ENCODE measurements at places on chromosomes 5 and 9. TPM values are rescaled to one million over a fixed set of nuclear protein-coding genes. Genes with fewer than 3 reads are reported as not detected.
A peak's percentile ranks its signal among the peaks of the same experiment; 100 is the strongest.

- no peak overlapping the region for H3K27ac ChIP-seq
- H3K27me3 ChIP-seq, result no peaks in the 10 kb centered on the region
- DNase-seq, result no peak
- no peak overlapping the region for H3K4me3 ChIP-seq
Measured at GRCh38 chr9:5443850-5444249, 6.1 kb upstream of the PLGRKT start.

GRCh38 chr5:170302653-170303501 lies 5.3 kb upstream of the LCP2 start:
- H3K4me3 ChIP-seq, result peak overlapping the region; percentile 54
- peak overlapping the region; percentile 79 for H3K27ac ChIP-seq
- no peaks in the 10 kb centered on the region for H3K36me3 ChIP-seq
- peak; percentile 88 for DNase-seq

DNA sequence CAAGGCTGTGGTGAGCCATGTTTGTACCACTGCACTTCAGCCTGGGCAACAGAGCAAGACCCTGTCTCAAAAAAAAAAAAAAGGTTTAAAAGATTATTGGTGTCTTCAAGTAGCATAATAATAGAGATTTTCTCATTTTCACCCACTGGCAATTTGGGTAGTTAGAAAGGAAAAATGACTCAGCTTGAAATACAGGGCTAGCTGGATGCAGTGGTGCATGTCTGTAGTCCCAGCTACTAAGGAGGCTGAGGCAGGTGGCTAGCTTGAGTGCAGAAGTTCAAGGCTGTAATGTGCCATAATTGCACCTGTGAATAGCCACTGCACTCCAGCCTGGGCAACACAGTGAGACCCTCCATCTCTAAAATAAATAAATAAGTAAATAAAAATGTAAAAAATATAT lies 111.1 kb downstream of the ARRDC3 start:
- no peaks in the 10 kb centered on the region for H3K36me3 ChIP-seq
- no peaks in the 10 kb centered on the region for H3K27me3 ChIP-seq
- no peaks in the 10 kb centered on the region for H3K4me1 ChIP-seq
- H3K4me3 ChIP-seq, result no peak overlapping the region
- H3K27ac ChIP-seq, result no peak overlapping the region
- DNase-seq, result no peak

DNA sequence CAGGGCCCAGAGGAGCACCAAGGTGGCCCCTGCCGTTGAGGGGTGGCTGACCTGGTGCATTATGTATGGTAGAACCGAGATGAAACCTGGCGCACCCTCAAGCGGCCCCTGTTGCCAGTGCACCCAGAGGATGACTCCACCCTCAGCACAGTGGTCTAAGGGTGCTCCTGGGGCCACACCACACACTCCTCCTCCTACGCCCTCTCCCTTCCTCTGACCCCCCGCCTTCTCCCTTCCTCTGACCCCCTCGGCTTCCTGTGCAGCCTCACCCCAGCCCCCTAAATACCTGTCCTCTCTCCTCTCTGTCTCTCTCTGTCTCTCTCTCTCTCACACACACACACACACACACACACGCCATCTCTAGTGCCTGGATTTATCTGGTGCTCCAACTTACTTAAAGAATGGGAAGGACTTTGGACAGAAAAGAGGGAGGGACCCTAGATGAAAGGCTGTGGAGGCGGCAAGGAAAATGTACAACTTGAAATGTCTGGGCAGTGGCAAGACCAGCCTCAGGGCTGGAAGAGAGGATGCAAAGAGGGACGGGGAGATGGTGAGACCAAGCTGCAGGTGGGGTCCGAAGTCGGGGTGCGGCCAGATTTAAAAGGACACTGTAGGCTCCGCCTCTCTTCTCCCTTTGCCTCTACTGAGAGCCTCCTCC lies 18.2 kb upstream of the SLC30A5 start:
- no peak overlapping the region for H3K4me3 ChIP-seq
- no peaks in the 10 kb centered on the region for H3K4me1 ChIP-seq
- no peaks in the 10 kb centered on the region for H3K36me3 ChIP-seq
- H3K27me3 ChIP-seq, result no peaks in the 10 kb centered on the region
- no peak for DNase-seq
- H3K27ac ChIP-seq, result no peak overlapping the region

GRCh38 chr9:27539479-27540441 lies 10.1 kb upstream of the MOB3B start:
- H3K36me3 ChIP-seq, result no peaks in the 10 kb centered on the region
- H3K27ac ChIP-seq, result no peak overlapping the region
- H3K4me1 ChIP-seq, result no peaks in the 10 kb centered on the region
- no peak overlapping the region for H3K4me3 ChIP-seq

Gene KCNMB1
- polyA plus RNA-seq, result not detected

DNA sequence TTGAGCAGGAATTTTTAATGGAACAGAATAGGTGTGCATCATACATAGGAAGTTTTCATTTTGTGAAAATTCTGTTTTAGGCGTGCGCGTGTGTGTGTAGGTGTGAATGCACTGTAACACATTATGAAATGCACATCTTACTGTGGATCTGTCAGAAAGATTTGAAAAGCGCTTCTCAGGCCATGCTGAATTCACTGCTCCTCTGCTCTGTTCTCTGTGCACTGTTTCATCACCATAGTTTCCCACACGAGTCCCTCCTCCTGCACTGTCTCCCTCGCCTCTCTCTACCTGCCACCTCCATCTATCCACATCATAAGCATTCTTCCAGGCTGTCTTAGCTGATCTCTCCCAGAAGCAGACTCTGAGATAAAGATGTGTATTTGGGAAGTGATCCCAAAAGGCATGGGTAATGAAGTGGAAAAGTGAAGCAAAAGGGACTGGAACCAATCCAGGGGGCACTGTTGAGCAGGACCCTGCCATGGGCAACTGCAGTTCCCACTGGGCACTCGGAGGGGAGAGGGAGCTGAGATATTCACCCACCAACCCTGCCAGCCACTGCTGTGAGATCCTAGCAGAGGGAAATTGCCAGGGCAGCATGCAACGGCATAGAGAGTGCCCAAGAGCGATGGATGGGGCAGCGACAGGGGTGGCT lies 65.9 kb downstream of the GABBR2 start:
- no peak overlapping the region for H3K4me3 ChIP-seq
- no peaks in the 10 kb centered on the region for H3K36me3 ChIP-seq
- H3K4me1 ChIP-seq, result no peaks in the 10 kb centered on the region
- no peaks in the 10 kb centered on the region for H3K27me3 ChIP-seq
- H3K27ac ChIP-seq, result no peak overlapping the region
- no peak for DNase-seq

GRCh38 chr5:82165740-82166530 lies 112.2 kb downstream of the RPS23 start:
- no peak overlapping the region for H3K4me3 ChIP-seq
- DNase-seq, result no peak
- no peaks in the 10 kb centered on the region for H3K4me1 ChIP-seq
- H3K36me3 ChIP-seq, result no peaks in the 10 kb centered on the region
- H3K27ac ChIP-seq, result no peak overlapping the region
- H3K27me3 ChIP-seq, result no peaks in the 10 kb centered on the region

Gene TAF11L5
- polyA plus RNA-seq, result not detected

Gene LCN9
- polyA plus RNA-seq, result not detected

DNA sequence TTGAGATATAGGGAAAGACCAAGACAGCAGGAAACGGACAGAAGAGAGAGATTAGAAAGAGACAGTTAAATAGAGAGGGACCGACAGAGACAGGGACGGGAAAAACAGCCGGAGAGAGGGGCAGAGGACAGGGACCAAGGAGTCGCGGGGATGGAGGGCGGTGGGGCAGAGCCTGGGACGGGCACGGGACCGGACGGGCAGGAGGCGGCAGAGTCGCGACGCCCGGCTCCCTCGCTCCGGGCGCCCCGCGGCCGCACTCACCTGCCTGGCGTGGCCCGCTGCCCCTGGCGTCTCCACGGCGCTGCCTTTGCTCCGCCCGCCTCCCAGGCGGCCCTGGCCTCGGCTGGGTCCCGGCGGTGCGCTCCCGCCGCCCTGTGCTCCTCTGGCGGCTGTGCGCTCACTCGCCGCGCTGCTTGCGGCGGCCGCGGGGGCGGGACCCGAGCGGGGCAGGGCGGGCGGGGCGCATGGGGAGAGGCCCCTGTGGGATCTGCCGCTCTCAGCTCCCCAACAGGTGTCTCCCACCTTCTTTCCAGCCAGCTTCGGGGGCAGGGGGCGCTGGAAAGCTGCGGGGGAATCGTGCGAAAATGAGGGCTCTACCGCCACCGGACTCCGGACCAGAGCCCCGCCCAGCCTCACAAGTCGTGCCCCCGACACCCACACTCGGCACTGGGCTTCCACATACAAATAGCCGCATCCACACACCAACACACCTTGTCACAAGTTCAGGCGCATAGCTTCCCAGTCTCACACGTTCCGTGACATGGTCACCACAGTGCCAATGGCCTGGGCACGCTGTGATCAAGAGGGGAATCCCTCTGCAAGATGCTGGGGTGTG lies at the start of gene ARID3C:
Gene ARID3C, minus strand, starts transcription at position 411 of the 835 bp plus-strand sequence. CDS start 1,052 bp downstream, outside the sequence.
- no peaks in the 10 kb centered on the region for H3K36me3 ChIP-seq
- DNase-seq, result peak; percentile 61
- peak within 1 kb of the TSS; percentile 55 for H3K4me3 ChIP-seq

GRCh38 chr5:113040672-113041260 lies 64.2 kb downstream of the DCP2 start:
- DNase-seq, result no peak
- H3K4me3 ChIP-seq, result no peak overlapping the region
- no peaks in the 10 kb centered on the region for H3K36me3 ChIP-seq
- no peaks in the 10 kb centered on the region for H3K4me1 ChIP-seq

GRCh38 chr9:69324549-69325401 lies at the start of gene ENTREP1:
TSS of gene ENTREP1 (plus strand) at chr9:69325215. CDS start at chr9:69325310, 95 bp downstream.
- H3K4me3 ChIP-seq, result no peak within 1 kb of the TSS
- DNase-seq, result no peak

- no peaks in the 10 kb centered on the region for H3K36me3 ChIP-seq
- no peak overlapping the region for H3K4me3 ChIP-seq
- H3K27ac ChIP-seq, result no peak overlapping the region
- no peak for DNase-seq
- no peaks in the 10 kb centered on the region for H3K4me1 ChIP-seq
- H3K27me3 ChIP-seq, result no peaks in the 10 kb centered on the region
Measured at GRCh38 chr5:135140446-135141204, 106.6 kb upstream of the PITX1 start.

Gene ZNF608
- not detected for polyA plus RNA-seq

GRCh38 chr5:17813214-17813613 lies 179.0 kb downstream of the TAF11L14 start:
- DNase-seq, result no peak
- H3K27ac ChIP-seq, result no peak overlapping the region
- H3K4me3 ChIP-seq, result no peak overlapping the region
- H3K27me3 ChIP-seq, result no peaks in the 10 kb centered on the region
- H3K36me3 ChIP-seq, result no peaks in the 10 kb centered on the region

DNA sequence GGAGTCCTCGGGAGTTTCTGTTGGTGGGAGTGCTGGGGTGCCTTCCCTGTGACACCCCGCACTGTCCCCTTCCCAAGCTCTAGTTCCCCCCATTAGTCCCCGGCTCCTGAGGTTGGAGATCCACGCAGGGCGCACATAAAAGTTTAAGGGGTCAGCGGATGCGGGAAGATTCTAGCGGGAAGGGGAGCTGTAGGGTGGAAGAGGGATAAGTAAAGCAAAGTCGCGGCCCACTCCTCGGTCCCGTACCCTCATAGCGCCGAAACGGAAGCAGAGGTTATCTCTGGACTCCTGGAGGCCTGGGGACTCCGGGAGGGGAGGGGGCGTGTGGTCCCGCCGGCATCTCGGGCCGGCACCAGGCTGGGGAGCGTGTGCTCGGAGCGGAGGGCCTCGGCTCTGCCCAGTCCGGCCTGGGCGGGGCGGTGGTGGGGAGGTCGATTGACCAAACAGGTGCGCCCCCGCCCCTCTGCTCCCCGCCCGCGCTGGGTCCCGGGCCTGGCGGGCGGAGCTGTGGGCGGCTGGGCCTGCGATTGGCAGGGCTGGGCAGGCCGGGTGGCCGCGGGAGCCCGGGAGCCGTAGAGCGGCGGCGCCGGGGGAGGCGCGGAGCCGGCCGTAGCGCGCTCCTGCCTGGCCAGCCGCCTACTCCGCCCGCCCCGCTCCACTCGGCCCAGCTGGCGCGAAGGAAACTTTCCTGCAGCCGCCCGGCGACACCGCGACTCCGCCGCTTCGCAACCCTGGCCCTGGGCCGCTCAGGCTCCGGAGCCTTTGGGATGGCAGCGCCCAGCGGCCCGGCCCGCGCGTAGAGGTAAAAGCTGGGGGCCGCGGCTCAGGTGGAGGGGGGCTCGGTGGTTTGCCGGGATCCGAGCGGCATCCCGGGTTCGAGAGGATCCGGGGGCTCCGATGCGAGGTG lies 52.2 kb upstream of the DAB2IP start:
- H3K27ac ChIP-seq, result no peak overlapping the region
- H3K27me3 ChIP-seq, result peaks cover 11% of the 10 kb centered on the region
- H3K4me3 ChIP-seq, result no peak overlapping the region
- no peak for DNase-seq
- H3K36me3 ChIP-seq, result no peaks in the 10 kb centered on the region

GRCh38 chr9:110919050-110919435 lies 119.2 kb downstream of the LPAR1 start:
- DNase-seq, result no peak
- no peak overlapping the region for H3K27ac ChIP-seq
- H3K4me3 ChIP-seq, result no peak overlapping the region
- no peaks in the 10 kb centered on the region for H3K27me3 ChIP-seq
- no peaks in the 10 kb centered on the region for H3K4me1 ChIP-seq
- no peaks in the 10 kb centered on the region for H3K36me3 ChIP-seq
